CD4-positive, alpha-beta T cell treated with Interleukin-15 for 1 hour (primary cell): ENCODE measurements at places on chromosomes 16 and 17.
A peak's percentile ranks its signal among the peaks of the same experiment; 100 is the strongest.

- DNase-seq: no peak
These were observed 102.6 kb downstream of the SDR42E1 start for GRCh38 chr16:81908466-81909262.

- no peak for DNase-seq
These were observed 47.2 kb downstream of the YPEL2 start for GRCh38 chr17:59378675-59379074.

- DNase-seq: no peak
These were observed 6.3 kb downstream of the TBC1D16 start for GRCh38 chr17:80029258-80029974.

DNA sequence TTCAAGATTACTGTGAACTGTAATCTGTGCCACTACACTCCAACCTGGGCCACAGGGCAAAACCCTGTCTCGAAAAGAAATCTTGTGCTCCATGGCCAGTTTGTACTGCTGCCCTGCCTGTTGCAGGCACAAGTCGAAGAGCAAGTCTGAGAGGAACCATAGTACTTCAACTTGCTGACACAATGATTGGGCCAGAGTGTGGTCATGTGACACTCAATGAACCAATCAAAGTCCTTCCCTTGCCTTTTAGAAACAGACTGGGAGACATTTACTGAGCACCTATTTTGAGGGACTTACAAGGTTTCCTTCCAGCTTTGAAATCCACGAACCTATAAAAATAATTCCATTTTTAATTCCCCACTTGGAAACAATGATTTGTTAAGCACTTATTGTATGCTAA is 39.8 kb upstream of the TMC5 start:
- no peak for DNase-seq

DNA sequence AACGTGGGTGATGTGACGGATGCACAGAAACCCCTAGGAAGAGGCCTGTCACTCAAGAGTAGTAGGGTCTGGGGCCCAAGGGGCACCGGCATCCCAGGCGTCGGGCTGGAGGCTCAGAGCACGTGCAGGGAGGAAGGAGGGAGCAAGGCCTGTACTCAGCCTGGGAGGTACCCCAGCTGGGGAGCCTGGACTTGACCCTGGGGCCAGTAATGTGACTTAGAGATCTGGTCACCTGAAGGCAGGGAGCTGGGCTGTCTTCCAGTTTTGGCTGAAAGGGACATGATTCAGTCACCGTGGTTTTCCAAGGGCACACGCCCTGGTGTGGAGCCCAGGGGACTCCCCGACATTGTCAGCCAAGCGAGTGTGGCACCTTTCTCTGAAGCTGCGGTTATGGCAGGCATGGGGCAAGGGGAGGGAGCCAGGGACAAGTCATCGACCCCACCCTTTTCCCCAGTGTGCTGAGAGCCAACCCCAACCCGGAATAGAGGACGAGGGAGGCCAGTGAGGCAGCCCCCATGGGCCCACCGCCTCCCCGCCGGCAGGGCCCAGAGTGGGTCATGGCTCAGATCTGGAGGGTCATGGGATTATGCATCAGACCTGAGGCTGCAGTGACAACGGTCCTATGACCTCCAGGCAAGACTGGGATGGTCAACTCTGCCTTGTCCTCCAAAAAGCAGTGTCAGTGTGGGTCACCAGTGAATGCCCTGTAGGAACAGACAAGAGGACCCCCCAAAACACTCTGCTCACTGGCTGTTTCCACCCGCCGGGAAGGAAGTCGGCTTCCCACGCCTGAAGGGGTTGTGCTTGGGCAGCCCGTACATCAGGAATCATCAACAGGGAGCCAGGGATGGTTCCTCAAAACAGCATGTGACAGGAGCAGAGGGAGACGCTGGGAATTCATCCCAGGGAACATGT is 41.9 kb downstream of the MEAK7 start:
- no peak for DNase-seq

- peak; percentile 79 for DNase-seq
These were observed 19.1 kb downstream of the COQ7 start for GRCh38 chr16:19086322-19087199.

DNA sequence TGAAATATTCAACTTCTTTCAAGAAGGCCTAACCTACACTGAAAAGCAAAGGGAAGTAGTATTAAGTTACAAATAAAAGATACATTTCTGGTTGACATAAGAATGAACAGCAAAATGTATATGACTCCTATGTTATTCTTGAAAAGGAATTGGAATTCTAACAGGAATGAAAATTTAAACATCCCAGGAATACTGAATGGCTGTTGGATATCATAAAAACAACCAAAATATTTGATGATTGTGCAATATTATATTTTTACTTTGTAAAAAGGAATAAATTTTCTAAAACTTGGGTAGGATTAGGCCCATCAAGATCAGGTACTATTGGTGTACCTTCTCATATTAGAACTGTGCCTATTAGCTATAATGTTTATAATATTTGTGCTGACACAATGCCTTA is 50.0 kb downstream of the CYB5B start:
- DNase-seq: no peak

DNA sequence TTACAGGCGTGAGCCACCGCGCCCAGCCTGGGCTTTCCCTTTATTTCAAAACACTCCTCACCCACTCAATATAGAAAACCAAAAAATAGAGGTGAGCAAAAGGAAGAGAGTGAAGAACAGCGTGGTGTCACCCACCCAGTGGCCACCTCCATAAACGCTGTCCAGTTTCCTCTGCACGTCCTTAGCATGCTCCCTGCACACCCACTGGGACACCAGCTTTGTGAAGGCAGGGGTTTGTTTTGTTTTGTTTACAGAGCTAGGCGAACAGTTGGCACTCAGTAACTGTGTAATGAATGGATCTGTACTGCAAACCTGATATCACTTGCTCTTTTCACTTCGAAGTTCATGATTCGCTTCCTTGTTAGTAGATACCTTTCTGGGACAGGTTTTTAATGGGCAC is 73.0 kb downstream of the PRKCB start:
- no peak for DNase-seq

- no peak for DNase-seq
These were observed 167.7 kb upstream of the CIBAR2 start for GRCh38 chr16:85279825-85280545.

GRCh38 chr17:46178550-46179214 is 14.5 kb downstream of the KANSL1 start:
- no peak for DNase-seq

DNA sequence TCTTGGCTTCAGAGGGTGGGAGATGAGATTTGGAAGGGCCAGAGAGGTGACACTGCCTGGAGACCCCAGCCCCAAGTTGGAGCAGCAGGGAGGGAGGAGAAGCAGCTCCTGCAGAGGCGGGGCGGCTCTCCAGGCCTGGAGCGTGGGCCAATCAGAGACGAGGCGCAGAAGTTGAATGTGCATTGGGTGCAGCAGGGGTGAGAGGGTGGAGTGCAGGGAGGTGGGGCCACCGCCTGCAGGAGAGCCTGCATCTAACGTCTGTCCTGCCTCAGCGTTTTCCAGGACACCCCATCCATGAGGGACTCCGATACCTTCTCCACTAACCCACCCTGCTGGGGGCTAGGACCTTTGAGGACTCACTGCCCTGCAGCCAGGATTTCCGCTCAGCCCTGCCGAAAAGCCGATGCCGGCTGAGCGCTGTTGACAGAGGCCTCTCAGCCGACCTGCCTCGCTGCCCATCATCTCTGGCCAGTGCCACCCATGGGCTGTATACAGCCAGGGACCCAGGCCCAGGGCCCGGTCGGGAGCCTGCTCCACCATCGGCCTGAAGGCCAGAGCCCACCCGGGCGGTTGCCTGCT is 146.2 kb downstream of the ENGASE start:
- DNase-seq: no peak

GRCh38 chr17:49978501-49978900 is 9.5 kb downstream of the DLX4 start:
- DNase-seq: no peak

DNA sequence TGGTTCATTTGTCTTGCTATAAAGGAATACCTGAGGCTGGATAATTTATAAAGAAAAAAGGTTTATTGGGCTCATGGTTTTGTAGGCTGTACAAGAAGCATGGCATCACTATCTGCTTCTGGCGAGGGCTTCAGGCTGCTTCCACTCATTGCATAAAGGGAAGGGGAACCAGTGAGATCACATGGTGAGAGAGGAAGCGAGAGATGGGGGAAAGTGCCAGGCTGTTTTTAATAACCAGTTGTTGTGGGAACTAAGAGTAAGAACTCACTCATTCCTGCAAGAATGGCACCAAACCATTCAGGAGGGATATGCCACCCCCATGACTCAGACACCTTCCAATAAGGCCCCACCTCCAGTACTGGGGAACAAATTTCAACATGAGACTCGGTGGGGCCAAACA is 24.3 kb downstream of the SPECC1 start:
- DNase-seq: no peak

DNA sequence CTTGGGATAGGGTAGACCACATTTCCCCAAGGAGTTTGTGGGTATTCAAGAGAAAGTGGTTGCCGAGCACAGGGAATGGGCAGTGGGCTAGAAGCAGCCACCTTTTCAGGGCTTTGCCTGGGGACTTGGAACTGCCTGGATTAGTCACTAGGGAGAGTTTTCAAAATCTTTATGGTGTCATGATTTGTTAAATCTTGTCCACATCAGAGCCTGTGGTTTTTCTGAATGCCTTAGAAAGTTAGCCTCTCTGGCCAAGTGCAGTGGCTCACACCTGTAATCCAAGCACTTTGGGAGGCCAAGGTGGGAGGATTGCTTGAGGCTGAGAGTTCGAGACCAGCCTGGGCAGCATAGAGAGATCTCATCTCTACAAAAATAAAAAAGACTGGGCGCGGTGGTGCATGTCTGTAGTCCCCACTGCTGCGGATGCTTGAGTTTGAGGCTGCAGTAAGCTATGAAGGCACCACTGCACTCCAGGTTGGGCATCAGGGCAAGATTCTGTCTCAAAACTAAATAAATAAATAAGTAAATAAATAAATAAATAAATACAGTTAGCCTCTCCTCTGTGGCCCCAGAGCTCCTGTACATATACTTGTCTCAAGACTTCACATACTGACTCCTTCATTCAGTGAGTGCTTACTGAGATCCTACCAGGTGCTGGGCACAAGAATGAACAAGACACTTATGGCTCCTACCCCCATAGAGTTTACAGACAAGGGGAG is 76.3 kb upstream of the HNF1B start:
- no peak for DNase-seq

DNA sequence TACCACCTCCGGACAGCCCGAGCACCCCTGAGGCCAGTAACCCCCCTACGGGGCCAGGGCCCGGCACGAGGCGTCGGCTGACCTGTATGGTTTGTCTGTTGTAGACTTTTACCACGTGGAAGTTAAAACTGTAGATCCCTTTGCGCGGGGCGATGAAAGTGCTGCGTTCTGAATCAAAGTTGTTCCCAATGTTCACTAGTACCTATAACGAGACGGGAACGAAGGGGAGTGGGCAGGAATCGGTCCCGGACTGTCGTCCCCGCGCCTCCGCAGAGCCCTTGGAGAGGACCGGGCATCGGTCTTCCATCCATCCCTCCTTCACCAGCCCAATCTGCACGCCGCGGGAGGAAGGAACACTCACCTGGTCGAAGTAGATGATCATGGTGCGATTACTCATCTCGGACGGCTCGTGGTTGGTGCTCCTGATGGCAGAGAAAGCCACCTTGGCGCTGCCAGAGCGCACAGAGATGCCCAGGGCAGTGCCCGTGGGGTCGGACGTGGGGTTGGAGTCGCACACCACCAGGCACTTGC is 732 bp downstream of the CBLN1 start:
- no peak for DNase-seq

- DNase-seq: no peak
These were observed 8.4 kb downstream of the HSDL1 start for GRCh38 chr16:84136331-84137125.

- no peak for DNase-seq
These were observed 27.1 kb downstream of the SHISA6 start for GRCh38 chr17:11267999-11268575.

- no peak for DNase-seq
These were observed 1432.0 kb upstream of the GOT2 start for GRCh38 chr16:60166111-60166510.

- DNase-seq: no peak
These were observed 3.4 kb downstream of the ADAM11 start for GRCh38 chr17:44761932-44762810.

GRCh38 chr16:51464996-51465395 is 313.9 kb upstream of the SALL1 start:
- DNase-seq: no peak
